ENCODE measurements at places on chromosomes 5 and 9.

- ATAC-seq = no peak
Measured at GRCh38 chr9:38700695-38701094, 19.2 kb downstream of the FAM240B start.

DNA sequence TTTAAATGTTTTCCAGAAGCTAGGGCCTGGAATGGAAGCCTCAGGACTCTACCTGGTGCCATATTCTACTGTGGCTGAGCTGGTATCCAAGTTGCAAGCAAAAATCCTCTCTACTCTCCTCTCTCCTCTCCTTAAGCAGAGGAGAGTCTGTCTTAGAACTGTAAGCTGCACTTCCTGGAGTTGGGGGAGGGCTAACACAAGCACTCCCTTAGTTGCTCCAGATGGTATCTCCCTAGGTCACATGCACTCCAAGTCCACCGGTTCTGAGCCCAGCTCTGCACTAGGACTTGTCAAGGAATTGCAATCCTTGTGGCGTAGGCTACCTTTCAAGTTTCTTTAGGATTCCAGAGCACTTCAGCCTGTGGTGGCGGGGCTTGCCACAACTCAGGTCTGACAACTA is 513.9 kb upstream of the RGMB start:
- ATAC-seq = no peak

- ATAC-seq = no peak
Measured at GRCh38 chr5:97476852-97477534, 293.9 kb upstream of the RIOK2 start.

- no peak for ATAC-seq
Measured at GRCh38 chr5:112263469-112263868, 155.6 kb downstream of the EPB41L4A start.

DNA sequence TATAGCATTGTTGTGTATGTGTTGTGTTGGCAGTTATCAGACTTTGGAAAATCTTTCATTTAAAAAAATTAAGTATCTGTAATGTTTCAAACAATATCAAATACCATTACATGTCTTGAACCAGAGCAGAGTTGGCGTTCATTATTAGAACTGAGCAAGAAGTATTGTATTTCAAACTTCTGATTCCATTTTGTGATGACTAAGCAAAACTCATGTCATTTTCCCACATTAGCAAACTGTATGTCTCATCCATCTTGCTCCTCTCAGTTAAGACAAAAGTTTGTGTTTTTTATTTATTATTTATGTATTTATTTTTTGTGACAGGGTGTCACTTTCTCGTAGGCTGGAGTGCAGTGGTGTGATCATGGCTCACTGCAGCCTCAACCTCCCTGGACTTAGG is 4.6 kb upstream of the RASEF start:
- ATAC-seq = no peak

GRCh38 chr5:81006947-81007636 is 46.9 kb downstream of the RASGRF2 start:
- peak; percentile 69 for ATAC-seq

GRCh38 chr9:18566121-18566520 is 92.2 kb downstream of the ADAMTSL1 start:
- ATAC-seq = no peak

- no peak for ATAC-seq
Measured at GRCh38 chr9:116564266-116564793, 122.8 kb upstream of the TRIM32 start.

DNA sequence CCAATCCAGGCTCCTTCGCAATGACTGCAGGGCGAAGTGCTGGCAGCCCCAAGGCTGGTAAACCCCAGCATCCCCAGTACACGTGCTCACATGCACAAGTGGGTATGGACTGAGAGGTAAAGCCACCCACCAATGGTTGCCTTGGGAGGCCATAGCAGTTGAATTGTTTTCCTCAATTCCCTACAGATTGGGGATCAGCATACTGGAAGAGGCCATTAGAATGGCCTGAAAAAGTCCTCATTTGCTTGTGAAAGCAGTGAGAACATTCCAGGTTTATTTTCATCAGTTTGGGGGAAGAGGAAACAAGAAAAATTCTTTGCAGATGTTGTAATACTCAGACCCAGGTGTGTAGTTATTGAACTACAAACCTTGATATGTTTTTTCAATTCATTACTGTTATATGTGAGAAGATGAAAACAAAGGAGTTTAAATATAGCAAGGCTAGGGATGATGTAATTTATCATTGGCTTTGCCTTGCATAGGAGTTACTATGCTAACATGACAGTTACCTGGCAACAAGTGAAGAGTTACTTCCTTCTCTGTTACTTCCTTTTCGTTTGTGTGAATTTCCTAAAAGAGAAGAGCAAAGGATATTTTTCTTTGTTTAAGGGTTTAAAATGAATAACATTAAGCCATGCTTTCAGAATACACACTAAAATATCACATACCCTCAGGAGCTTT is 36.4 kb downstream of the MTMR12 start:
- peak; percentile 25 for ATAC-seq

- no peak for ATAC-seq
Measured at GRCh38 chr5:76358-77169, 15.4 kb upstream of the PLEKHG4B start.

- no peak for ATAC-seq
Measured at GRCh38 chr5:65563777-65564176, 681 bp downstream of the PPWD1 start.

- ATAC-seq = no peak
Measured at GRCh38 chr9:123361731-123362510, 5.9 kb downstream of the CRB2 start.

DNA sequence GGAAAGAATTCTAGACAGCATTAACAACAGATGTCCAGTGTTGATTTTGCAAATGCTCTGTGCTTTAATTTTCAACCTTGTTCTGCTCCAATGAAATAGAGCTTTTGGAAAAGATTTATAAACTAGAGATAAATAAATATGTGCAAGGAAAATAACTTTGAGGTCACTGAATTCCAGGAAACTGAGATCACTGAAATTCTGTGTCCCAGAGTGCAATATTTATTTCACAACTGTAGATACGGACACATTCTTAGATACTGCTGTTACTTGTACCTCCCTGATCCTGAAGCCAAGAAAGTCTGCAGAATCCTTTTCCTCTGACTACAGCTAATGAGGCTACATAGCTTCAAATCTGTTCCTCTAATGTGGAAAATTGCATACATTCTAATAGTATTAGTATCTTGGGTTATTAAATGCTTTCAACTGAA is 222.9 kb downstream of the DOCK8 start:
- no peak for ATAC-seq

GRCh38 chr5:140196115-140196814 is 21.3 kb downstream of the CYSTM1 start:
- ATAC-seq = no peak

DNA sequence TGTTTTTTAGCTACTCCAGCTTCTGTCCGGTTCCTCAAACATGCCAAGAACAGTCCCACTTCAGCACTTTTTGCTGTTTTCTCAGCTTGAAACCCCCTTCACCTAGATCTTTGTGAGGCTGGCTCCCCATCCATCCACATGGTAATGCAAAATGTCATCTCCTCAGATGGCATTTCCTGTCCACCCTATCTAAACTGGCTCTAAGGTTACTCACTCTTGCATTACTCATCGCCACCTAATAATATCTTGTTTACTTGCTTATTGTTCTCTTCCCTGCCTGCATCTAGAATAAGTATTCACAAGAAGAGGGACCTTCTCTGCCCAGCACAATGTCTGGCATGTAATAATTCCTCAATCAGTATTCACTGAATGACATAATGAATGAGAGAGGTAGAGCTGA is 220.1 kb downstream of the FAM114A2 start:
- ATAC-seq = no peak

- no peak for ATAC-seq
Measured at GRCh38 chr5:111743512-111743911, 13.5 kb downstream of the NREP start.

DNA sequence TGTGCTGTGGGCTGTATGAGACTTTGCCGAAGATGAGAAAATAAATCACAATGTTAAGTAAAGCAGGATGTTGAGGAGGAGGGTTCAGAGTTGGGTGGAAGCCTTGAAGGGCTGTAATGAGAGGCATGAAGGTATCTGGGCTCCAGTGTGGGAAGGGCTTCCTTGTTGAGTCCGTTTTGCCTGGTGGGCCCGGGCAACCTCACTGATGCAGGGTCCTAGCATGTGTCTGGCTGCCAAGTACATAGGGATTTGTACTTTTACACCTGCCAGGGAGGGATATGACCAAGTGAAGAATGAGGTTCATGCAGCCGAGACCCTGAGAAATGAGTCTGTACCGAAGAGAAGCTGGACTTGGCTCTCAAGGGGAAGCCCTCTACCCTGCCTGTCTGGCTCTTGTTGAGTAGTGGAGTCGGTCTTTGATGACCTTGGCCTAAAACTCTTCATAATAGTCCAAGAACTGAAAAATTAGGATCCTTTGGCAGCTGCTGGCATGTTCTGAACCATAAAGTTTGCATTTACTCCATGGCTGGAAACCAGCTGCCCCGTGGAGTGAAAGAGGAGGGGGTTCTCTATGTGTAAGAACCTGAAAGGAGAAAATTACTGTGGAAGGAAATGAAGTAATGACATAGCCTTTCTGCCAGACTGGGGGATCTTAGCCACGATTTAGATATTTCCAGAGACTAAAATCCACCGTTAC is 59.0 kb upstream of the DPYSL3 start:
- no peak for ATAC-seq

DNA sequence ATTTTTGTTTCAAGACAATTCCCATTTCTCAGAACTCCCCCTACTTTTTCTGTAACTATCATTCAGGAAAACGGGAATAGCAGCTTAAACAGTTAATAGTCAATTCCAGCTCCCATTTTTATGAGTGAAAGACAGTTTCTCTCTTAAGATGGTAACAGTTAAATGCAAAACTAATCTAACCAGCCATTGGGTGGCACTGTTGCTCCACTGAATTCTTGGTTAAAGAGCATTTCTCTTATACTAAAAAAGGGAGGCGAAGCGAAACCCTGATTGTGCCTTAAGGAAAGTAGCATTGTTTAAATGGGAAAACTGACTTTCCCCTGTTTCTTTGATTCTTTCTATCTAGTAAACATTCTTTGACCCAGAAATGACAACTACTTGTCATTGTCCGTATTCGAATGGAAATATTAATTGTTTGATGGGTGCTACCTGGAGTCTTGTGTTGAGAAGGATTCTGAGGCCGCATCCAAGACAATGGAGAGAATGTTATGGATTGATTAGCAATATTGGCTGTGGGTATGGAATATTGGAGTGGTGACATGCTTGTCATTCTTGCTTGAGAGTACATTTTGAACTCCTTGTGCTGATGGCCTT is 507.8 kb downstream of the MAT2B start:
- ATAC-seq = no peak

DNA sequence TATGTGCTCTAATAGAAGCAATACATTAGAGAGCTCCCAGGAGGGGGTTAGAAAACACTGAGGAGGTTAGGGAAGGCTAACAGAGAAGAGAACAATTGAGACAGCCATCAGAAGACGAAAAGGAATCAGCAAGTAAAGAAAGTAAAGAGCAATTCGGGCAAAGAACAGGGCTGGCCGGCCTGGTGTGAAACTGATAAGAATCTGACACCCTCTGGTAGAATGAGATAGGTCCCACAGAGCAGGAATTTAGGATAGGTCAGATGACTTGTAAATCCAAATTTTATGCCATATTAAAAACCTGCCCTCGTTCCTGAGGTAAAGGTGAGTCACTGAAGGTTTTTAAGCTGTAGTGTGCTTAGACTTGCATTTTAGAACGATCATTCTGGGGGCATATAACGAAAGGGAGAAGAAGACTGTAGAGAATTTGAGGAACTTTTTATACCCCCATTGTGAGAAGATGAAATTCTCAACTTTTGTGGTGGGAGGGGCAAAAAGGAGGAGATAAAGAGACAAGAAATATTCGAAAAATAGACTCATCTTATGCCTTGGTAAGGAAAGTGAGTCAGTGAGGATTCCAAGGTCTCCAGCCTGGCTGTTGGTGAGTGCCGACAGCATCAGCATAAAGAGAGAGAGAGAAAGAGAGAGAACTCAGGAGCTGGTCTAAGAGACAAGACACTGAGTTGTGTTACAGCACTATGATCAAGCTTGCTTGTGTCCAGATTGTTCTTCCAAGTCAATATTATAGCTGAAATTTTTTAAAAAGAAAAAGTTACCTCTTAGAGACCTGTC is 51.3 kb downstream of the TMEM167A start:
- ATAC-seq = no peak

- ATAC-seq = no peak
Measured at GRCh38 chr9:129693741-129694140, 28.3 kb downstream of the PRRX2 start.

GRCh38 chr9:38018958-38019602 is 49.9 kb downstream of the SHB start:
- ATAC-seq = no peak

GRCh38 chr5:44089424-44090144 is 299.6 kb downstream of the FGF10 start:
- no peak for ATAC-seq

GRCh38 chr5:40446910-40447309 is 232.8 kb upstream of the PTGER4 start:
- no peak for ATAC-seq

GRCh38 chr9:128294142-128294541 is 18.1 kb downstream of the SWI5 start:
- ATAC-seq = no peak

GRCh38 chr5:177985430-177986040 is 10.5 kb downstream of the PROP1 start:
- no peak for ATAC-seq

- ATAC-seq = no peak
Measured at GRCh38 chr5:147949711-147950573, 43.6 kb upstream of the C5orf46 start.

DNA sequence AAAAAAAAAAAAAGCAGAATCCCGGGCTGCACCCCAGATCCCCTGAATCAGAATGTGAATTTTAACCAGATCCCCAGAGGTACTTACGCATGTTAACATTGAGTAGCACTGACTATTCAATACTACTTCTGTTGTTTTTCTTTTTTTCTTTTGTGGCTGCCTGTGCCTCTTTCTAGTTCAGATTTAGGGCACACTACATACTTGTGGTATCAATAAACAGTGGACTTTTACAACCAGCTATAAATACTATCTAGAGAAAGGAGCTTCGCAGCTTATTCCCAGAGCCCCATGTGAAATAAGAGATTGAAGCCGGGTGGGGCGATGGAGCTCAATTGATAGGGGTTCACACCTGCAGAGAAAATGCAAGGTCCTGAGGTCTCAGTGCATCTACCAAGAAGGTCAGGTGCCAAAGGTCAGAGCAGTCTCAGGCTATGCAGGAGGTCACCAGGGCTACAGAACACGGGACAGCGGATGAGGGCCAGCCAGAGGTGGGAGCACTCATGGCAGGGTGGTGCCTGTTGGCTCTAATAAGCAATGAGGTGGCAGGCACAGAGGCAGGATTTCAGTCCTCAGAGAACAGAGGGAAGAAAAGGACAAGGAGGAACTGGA is 22.3 kb downstream of the WWC1 start:
- no peak for ATAC-seq

DNA sequence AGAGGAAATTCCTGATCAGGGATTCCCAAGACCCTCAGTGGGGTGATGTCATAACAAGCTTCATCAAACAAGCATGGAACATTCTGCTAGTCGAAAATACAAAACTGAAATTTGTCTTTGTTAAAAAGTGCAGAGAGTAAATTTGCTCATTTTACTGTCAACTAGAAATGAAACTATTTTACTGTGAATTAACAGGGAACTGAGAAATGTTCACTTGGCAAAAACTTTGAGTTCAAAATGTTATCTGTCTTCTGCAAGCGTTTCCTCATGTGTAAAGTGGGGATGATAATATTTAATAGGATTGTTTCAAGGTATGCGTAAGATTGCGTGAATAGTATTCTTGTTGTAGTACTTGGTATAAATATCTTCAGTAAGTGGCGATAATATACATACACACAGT is 45.4 kb downstream of the ALDH1A1 start:
- ATAC-seq = no peak

All from activated CD4-positive, CD25-positive, alpha-beta regulatory T cell treated with anti-CD3 and anti-CD28 coated beads, Interleukin-2, amount 50 U/mL, for 24 hours (primary cell).